Thymus (tissue), 14 donors: ENCODE measurements at places on chromosomes 16 and 17. TPM values are rescaled to one million over a fixed set of nuclear protein-coding genes. Genes with fewer than 3 reads are reported as not detected.

Gene CALB2
- 0.24 TPM for total RNA-seq

Gene KRTAP4-6
- not detected for total RNA-seq

Gene SLC2A4
- 0.19 TPM for total RNA-seq

Gene CBFA2T3
- total RNA-seq, result 11.2 TPM

Gene PMP22
- total RNA-seq, result 12.5 TPM

Gene HOXB13
- total RNA-seq, result 0.24 TPM

Gene HSPB9
- total RNA-seq, result 0.05 TPM

- H3K36me3 ChIP-seq, result no peaks in the 10 kb centered on the region
- H3K4me1 ChIP-seq, result peaks cover 11% of the 10 kb centered on the region
- H3K27ac ChIP-seq, result no peak overlapping the region
- H3K4me3 ChIP-seq, result no peak overlapping the region
- DNase-seq, result no peak
- peaks cover 56% of the 10 kb centered on the region for H3K27me3 ChIP-seq
These were observed 25.6 kb upstream of the TAC4 start for GRCh38 chr17:49873466-49873865.

GRCh38 chr17:74856112-74856511 lies 3.6 kb downstream of the GRIN2C start:
- no peak overlapping the region for H3K4me3 ChIP-seq
- H3K36me3 ChIP-seq, result no peaks in the 10 kb centered on the region
- H3K27me3 ChIP-seq, result peaks cover 62% of the 10 kb centered on the region
- no peak for DNase-seq
- no peak overlapping the region for H3K27ac ChIP-seq

DNA sequence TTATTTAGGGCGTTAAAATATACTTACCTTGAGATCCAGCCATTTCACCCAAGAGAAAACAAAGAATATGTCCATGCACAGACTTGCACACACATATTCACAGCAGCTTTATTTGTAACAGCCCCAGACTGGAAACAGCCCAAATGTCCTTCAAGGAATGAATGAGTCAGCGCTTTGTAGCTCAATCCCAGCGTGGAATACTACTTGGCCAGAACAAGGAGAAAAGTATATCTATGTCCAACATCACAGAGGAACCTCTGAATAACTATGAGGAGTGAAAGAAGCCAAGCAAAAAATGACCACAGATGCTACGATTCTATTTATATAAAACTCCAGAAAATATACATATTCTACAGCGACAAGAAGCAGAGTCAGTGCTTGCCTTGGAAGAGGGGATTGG lies 158.3 kb downstream of the ENGASE start:
- no peaks in the 10 kb centered on the region for H3K4me1 ChIP-seq
- H3K4me3 ChIP-seq, result no peak overlapping the region
- no peak for DNase-seq
- no peaks in the 10 kb centered on the region for H3K36me3 ChIP-seq
- H3K27ac ChIP-seq, result no peak overlapping the region

DNA sequence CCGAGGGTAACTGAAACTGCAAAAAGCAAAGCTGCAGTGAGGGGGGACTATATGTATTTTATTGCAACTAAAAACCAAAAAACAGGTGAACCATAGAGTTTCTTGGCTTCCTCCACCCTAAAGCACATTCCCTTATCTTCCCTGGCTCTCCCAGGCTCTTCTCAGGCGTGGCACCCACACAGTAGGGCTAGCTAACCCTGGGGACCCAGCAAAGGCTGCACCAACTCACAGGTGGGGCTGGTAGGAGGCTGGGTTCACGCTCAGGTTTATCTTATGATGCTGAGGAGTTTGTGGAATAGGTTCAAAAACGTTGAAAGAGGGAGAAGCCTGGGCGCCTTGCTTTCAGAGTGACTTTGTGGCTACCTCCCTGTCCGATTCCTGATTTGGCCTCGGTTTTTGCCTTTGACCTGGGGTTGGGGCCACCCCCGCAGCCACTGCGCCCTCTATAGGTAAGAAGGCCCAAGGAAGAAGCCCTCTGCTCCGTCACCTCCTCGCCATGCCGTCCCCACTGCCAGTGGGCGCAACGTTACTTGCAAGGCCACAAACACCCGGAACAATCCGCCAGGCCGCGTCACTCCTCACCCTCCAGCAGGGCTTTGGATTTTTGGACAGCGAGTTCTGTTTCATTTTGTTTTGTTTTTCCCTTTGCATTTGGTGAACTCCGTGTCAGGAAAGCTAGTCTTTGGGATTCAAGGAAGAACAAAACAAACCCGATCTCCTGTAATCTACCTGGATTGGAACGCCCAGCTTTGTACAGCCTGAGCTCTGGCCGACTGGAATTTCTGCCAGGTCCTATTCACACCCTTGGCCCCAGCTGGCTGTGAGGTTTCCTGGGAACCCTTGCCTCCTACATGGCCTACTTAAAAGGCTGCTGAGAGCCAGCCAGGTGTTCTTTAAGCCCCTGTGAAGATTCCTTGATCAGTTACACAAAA lies 60.8 kb downstream of the TBC1D16 start:
- no peak for DNase-seq
- no peaks in the 10 kb centered on the region for H3K27me3 ChIP-seq
- H3K27ac ChIP-seq, result no peak overlapping the region
- H3K36me3 ChIP-seq, result no peaks in the 10 kb centered on the region
- H3K4me3 ChIP-seq, result no peak overlapping the region

- no peak overlapping the region for H3K4me3 ChIP-seq
- no peaks in the 10 kb centered on the region for H3K4me1 ChIP-seq
- H3K36me3 ChIP-seq, result peaks cover 48% of the 10 kb centered on the region
- no peak for DNase-seq
- H3K27me3 ChIP-seq, result no peaks in the 10 kb centered on the region
- H3K27ac ChIP-seq, result no peak overlapping the region
These were observed 56.9 kb downstream of the CYB5D2 start for GRCh38 chr17:4199818-4200402.

GRCh38 chr17:52710363-52710901 lies 551.9 kb upstream of the CA10 start:
- no peaks in the 10 kb centered on the region for H3K36me3 ChIP-seq
- no peak overlapping the region for H3K4me3 ChIP-seq
- H3K27me3 ChIP-seq, result no peaks in the 10 kb centered on the region
- no peak overlapping the region for H3K27ac ChIP-seq
- H3K4me1 ChIP-seq, result no peaks in the 10 kb centered on the region

GRCh38 chr17:80517641-80518040 lies 27.0 kb upstream of the RPTOR start:
- DNase-seq, result no peak
- peaks cover 56% of the 10 kb centered on the region for H3K27me3 ChIP-seq
- H3K4me3 ChIP-seq, result no peak overlapping the region
- H3K4me1 ChIP-seq, result no peaks in the 10 kb centered on the region
- H3K36me3 ChIP-seq, result no peaks in the 10 kb centered on the region

GRCh38 chr16:52436339-52437276 lies 110.3 kb downstream of the TOX3 start:
- H3K27ac ChIP-seq, result no peak overlapping the region
- H3K4me3 ChIP-seq, result no peak overlapping the region
- no peaks in the 10 kb centered on the region for H3K27me3 ChIP-seq
- no peaks in the 10 kb centered on the region for H3K36me3 ChIP-seq

GRCh38 chr17:61289408-61290385 lies 109.9 kb upstream of the TBX2 start:
- no peaks in the 10 kb centered on the region for H3K27me3 ChIP-seq
- H3K36me3 ChIP-seq, result no peaks in the 10 kb centered on the region
- no peak overlapping the region for H3K27ac ChIP-seq
- H3K4me1 ChIP-seq, result no peaks in the 10 kb centered on the region
- no peak for DNase-seq

GRCh38 chr17:35073183-35073790 lies 9.8 kb upstream of the RFFL start:
- no peak overlapping the region for H3K4me3 ChIP-seq
- no peak overlapping the region for H3K27ac ChIP-seq
- no peak for DNase-seq
- H3K27me3 ChIP-seq, result no peaks in the 10 kb centered on the region
- no peaks in the 10 kb centered on the region for H3K4me1 ChIP-seq

- no peaks in the 10 kb centered on the region for H3K4me1 ChIP-seq
- no peak for DNase-seq
- no peaks in the 10 kb centered on the region for H3K36me3 ChIP-seq
- H3K27ac ChIP-seq, result no peak overlapping the region
These were observed 53.1 kb downstream of the FOXL1 start for GRCh38 chr16:86631444-86631843.

- no peak for DNase-seq
- H3K27me3 ChIP-seq, result no peaks in the 10 kb centered on the region
- H3K36me3 ChIP-seq, result no peaks in the 10 kb centered on the region
- H3K4me3 ChIP-seq, result no peak overlapping the region
These were observed 56.0 kb upstream of the FAM20A start for GRCh38 chr17:68657166-68657565.

GRCh38 chr17:82059272-82060000 lies 6.2 kb downstream of the DUS1L start:
- H3K27ac ChIP-seq, result no peak overlapping the region
- H3K36me3 ChIP-seq, result peaks cover 95% of the 10 kb centered on the region
- no peak overlapping the region for H3K4me3 ChIP-seq
- H3K4me1 ChIP-seq, result peaks cover 2% of the 10 kb centered on the region
- DNase-seq, result no peak
- H3K27me3 ChIP-seq, result no peaks in the 10 kb centered on the region
